Inflammatory macrophage treated with lipopolysaccharide for 4 hours (primary cell): ENCODE measurements at places on chromosomes 7 and 10.
A peak's percentile ranks its signal among the peaks of the same experiment; 100 is the strongest.

GRCh38 chr7:151763420-151763984 lies 113.4 kb downstream of the PRKAG2 start:
- DNase-seq = no peak

DNA sequence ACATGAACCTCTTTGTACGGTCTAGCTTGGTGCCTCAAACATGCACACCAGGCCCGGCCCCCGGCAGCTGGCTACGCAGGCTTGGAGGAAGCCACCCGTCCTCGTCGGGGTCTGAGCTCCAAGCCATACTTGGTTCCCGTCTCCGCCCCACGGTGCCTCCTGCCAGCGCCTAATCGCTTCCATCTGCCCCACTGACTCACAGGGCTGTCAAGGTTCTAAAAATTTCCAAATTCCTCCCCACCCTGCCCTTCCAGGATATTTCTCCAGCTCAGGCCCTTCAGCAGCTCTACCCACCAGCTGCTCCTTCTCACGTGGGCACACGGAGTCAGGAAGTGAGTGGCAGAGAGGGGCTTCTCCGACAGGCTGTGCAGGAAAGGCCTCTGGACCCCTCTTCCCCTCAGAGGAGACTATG lies 38.8 kb downstream of the TMEM270 start:
- DNase-seq = no peak

GRCh38 chr10:78177491-78178185 lies 144.0 kb downstream of the RPS24 start:
- peak; percentile 58 for DNase-seq

DNA sequence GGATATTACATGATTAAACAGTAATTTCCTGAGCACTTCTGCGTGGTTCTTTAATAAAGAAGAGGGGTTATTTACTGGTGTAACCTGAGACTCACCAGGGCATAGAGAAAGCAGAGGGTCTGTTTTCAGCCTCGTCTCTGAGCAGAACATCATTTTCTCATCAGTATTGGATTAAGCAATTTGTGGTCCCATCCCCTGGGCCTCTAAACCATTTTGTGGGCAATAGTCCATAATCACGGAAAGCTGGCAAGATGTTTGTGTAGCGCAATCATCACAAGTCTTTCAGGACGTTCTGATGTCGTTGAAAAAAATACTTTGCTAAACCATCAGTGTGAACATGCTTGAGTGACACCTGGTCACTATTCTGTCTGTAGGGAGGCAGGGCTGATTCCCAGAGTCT lies 37.1 kb upstream of the SEC61G start:
- DNase-seq = no peak

DNA sequence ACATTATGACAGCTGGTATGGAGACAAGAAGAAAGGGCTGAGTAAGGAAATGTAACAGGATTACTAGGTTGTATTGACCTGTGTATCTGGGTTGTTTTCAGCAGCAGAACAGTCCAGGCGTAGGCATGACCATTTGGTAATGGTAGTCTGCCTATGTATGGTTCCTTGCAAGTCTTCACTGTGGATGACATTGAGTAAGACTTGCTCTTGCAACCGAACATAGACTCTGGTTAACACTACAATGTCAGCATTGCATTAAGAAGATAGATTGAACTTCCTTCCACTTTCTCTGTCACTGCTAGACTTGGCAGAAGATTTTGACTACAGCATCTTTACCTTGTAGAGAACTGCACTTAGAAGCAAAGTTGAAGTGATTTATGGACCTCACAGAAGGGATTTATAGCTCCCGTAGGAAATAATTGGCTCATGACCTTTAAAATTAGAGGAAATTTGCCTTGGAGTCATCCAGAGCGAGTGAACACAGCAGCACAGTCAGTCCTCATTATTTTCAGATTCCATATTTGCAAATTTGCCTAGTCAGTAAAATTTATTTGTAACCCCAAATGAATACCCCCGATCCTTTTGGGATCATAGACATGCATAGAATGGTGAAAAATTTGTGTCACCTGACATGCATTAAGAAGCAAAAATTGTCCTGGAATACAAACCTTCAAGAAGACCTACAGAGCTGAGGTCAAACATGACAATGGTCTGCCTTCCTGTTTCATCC lies 79.6 kb upstream of the STRIP2 start:
- DNase-seq = peak; percentile 64

DNA sequence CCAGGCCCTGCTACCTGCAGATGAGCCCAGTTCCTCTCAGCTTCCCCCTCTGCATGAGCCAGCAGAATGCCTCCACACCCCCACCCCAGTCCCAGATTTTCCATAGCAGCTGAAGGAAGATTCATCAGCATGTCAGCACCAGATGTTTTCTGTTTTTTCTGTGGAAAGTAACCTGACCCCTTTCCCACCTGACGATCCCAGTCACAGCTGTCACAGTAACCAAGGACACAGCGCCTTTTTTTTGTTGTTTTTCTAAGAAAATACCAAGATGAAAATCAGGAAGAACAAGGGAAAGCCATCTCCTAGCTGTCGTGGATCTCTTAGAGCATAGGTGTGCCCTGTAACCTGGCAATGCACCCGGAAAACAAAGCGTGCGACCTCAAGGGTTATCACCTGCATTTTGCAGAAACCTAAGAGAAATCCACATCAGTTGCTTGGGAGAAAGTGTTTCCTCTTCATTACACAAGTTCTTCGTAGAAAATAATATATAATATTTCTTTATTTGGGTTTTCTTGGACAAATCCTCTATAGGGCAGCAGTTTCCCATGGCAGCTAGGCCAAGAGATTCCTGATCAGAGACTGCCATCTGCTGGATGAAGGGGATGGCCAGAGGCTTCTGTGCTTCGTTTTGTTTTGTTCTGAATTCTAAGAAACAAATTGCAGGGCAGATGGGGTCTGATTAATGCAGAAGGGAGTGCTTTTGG lies 401.9 kb downstream of the TNS3 start:
- DNase-seq = peak; percentile 47

DNA sequence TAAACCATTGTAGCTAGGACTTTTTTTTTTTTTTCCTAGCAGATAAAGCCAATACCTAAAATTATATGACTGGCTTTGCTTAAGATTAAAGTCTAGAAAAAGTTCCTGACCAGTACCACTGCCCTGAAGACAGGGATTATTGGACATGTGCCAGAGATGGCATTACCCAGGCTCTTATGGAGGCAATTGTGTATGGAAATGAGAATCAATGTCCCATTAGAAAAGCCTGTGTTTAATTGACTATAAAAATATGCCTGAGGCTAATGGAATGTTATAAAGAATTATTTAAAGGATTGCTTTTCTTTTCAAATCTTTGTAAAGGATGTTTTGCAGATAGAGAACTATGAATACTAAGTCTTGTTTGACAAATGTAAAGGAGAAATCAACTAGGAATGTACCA lies 196.7 kb downstream of the ANK3 start:
- DNase-seq = no peak

DNA sequence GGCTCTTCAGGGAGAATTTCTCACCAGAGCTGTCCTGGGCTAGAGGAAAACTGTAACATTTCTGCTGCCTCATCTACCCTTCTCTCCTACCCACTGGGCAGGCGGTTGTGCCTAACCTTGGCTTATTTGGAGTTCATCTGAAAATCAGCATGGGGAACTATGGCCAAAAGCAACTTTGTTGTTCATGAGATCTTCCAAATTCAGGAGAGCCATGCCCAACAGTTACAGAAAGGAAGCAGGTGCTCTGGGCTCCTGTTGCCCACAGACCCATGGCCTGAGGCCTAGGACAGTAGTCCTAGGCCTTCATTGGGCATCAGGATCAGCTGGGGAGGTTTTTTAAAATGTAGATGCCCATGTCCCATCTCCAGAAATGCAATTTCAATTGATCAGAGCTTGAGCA lies 85.2 kb downstream of the GRID1 start:
- DNase-seq = no peak

DNA sequence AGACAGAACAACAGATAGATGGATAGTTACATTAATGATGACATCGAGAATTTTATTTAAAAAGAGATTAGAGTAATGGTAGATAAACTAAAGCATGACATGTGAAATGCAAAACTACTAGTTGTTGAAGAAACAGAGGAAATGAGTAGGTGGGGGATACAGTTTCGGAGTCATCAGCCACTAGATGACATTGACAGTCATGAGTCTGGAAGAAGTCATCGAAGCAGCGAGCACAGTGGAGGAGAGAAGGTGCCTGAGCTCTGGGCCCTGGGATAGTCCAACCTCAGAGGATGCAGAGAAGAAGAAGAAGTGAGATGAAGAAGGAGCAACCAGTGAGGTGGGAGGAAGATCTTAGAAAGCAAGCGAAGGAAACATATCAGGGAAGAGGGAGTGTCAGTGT lies 20.2 kb upstream of the SEC61A2 start:
- DNase-seq = peak; percentile 67

DNA sequence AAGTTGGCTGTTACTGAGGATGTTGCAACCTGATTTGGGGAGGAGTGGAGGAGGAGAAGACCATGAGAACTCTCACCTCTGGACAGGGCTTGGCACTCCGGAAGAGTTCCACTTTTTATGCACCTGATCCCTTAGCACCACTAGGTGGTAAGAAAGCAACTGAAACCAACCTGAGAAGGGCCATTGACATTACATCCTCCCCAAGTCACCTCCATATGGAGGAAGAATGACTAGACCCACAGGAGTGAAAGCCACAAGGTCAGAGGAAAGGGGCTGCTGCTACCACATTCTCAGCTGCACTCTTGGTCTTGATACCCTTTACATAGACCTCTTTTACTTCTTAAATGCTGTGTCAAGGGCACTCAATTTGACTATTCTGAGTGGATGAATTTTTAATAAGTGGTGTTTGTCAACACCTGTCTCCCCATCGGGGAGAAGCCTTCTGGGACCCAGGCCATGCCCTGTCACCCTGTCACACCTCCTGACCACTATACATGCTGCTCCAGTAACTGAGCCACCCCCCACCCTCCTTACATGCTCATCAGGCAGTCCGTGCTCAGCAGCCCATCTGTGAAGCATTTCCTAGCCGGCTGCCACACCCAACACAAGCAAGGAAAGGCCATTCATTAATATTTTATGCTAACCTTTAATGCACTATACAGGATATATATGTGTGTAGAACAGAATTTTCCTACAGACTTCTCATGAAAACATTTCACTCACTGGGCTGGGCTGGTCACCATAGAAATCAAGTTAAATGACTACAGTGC lies 362.9 kb downstream of the GFRA1 start:
- DNase-seq = no peak
